GM20000 (cell line): ENCODE measurements at places on chromosomes 11 and 22.

DNA sequence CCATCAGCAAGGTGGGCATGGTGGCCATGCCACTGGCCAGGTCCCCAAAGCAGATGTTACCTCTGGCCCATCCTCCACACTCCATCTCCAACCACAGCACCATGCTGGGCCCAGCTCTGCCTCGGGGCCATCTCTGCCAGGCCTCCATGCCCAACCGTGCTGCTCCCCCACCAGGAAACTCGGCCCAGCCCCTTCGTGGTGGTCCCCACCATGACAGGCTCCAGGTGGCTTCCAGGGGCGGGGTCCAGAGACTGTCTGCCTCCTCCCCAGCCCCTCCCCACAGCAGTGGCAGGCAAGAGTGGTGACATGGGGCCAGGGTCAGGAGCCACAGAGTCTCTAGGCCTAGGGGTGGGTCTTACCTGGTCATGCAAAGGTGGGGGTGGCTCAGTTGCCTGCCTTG is 27.3 kb downstream of the OR10D3 start:
- no peak for DNase-seq

DNA sequence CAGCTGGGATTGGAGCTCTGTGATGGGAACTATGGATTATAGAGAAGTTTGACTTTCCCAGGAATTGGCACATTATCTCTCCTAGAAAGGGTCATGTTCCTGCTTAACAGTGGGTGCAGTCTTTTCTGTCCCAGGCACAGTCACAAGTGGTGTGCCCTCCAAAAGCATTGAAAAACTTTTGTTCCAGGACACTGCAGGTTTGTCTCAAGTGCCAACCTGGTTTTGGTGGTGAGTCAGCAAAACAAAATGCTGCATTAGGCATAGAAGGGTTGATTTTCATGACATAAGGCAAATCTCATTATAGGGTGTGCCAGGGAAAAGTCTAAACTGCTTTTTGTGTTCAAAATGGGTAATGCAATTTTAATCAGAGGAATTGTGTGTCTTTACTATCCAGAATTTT is 4.9 kb downstream of the HTATIP2 start:
- DNase-seq, result no peak

DNA sequence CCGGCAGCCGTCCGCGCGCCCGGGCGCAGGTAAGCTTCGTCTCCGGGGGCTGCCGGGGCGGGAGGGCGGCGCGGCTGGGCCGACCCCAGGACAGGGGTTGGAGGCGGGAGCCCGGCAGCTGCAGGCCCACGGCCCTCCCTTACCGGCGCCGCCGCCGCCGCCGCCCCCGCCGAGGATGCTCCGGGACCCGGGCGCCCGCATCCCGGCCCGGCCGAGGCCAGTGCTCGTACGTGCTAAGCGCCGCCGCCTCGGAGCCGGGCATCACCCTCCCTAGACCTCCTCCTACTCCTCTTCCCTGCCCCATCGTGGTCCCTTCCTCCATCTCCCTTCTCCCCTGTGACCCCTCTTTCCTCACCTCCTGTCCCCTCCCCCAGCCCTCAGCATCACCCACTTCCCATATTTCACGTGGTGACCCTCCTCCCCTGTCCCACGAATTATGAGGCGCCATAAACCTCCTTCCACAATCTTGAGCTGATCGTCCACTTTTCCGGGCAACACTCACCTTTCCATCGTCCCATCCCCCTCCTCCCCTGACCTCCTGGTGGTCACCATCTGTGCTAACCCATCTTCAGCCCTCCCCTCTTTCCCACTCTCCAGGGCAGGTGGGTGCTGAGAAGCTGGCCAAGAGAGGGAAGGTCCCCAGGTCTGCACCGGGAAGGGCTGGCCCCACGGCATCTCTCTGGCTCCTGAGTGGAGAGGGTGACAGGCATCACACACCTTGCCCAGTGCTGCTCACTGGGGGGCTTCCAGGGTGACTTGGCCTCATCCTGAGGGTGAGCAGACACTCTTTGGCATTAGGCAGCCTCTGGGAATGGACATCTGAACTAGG is 612 bp downstream of the ASPHD2 start:
- peak; percentile 48 for DNase-seq

GRCh38 chr22:40009292-40009774 is 14.6 kb downstream of the FAM83F start:
- DNase-seq, result no peak

DNA sequence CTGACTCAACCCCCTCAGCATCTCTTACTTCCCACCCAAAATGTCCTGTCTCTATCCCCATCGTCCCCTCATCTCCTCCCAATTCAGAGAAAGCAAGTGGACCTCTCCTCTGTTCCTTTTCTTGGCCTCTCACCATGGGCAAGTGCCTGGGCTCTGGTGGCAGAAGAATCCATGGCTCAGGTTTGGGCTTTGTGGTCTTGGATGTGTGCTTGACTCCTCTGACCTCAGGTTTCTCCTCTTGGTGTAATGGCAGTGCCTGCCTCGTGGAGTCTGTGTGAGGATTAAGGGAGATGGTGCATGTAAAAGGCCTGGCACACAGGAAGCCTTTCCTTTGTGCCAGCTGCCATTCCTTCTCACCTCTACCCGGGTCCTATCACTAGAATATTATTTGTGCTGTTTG is 3.2 kb downstream of the BMAL1 start:
- DNase-seq, result no peak

- DNase-seq, result peak; percentile 59
These were observed 2.2 kb upstream of the TUT1 start for GRCh38 chr11:62593434-62594044.

GRCh38 chr22:36764060-36764459 is 11.9 kb downstream of the IFT27 start:
- no peak for DNase-seq

GRCh38 chr11:123518496-123519054 is 88.5 kb downstream of the GRAMD1B start:
- peak; percentile 29 for DNase-seq

DNA sequence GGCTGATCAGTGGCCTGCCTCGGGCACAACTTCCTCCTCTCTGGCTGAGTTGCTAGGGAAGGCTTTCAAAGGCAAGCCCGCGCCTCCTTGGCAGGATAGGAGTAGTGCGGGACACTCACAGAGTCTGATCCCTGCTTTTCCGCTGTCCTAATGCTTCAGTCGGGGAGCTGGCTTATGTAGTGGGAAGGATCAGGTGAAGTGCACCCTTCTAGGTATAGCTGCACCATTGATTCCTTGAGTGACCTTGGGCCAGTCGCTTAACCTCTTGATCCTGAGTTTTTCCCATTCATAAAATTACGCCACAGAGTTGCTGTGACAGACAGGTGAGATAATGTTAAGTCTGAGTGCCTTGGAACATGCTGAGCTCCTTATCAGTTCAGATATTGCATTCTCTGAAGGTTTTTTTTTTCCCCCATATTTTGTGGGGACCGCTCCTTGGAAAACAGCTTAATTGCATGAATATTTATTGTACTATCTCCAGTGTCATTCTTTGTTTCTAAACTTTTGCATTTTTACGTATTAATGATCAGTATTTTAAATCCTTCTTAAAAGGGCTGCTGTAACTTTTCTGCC is 961 bp downstream of the IPO7 start:
- DNase-seq, result no peak

DNA sequence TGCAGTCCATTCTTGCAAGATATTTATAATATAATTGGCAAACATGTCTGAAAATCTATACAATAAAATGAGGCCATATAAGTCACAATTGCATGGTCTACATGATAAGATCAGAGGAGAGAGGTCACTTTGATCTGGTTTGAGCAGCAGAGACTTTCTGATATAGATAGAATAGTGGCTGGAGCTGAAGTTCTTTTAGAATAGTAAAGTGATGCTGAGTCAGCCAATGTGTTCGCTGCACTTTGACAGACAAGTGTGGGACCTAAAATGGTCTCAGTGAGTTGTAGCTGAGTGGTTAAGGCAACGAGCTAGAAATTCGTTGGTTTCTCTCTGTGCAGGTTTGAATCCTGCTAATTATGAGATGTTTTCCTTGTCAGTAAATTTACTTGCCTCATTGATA is 257.0 kb upstream of the C11orf87 start:
- no peak for DNase-seq

- no peak for DNase-seq
These were observed 11.3 kb upstream of the CDC42BPG start for GRCh38 chr11:64855596-64856304.

GRCh38 chr22:43698403-43698802 is 113.7 kb downstream of the EFCAB6 start:
- no peak for DNase-seq

DNA sequence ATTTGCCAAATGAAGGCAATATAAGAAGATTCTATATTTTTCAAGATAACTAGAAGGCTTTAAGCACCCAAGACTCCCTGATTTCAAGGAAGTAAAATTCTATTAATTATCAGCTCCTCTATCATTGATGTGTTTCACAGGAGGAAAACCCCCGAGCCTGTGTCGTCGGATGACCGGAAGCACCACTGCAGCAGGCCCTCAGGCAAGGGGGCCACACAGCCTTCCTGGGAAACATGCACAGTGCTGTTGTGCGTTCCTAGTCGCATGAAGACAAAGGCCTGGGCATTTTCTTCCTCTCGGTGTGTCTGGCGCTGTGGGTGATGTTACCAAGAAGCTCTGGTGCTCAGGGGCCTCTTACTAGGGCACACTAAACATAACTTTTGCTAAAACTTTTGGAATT is 16.4 kb downstream of the CLTCL1 start:
- DNase-seq, result no peak

DNA sequence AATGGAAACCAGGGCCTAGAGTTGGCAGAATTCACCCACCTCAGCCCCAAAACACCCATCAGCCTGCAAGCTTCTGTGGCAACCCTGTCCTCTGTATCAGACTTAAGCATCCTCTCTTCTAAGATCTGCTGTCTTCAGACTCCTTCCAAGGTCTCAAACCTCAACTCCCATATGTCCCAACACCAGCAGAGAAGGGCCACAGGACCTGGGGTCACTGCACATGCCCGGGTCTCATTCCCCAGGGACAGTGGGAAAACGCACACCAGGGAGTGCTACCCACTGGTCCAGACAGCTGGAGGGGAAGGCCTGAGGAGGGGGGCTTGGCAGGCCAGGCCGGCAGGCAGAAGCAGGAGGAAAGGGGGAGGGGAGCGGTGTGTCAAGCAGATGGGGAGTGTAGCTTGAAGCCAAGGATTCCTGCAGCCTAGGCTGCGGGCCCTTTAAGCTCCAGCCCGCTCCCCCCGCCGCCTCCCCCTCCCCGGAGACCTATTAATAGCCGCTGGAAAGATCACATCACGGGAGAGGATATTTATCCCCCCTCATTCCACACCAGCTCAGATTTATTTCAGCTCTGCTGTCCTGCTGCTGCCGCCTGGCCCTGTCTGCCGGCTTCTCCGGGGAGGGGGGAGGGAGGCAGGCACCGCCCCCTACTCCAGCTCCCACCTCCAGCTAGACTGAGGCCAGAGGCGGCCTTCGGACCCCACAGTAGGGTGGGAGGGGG is 16.7 kb downstream of the BCL9L start:
- no peak for DNase-seq

DNA sequence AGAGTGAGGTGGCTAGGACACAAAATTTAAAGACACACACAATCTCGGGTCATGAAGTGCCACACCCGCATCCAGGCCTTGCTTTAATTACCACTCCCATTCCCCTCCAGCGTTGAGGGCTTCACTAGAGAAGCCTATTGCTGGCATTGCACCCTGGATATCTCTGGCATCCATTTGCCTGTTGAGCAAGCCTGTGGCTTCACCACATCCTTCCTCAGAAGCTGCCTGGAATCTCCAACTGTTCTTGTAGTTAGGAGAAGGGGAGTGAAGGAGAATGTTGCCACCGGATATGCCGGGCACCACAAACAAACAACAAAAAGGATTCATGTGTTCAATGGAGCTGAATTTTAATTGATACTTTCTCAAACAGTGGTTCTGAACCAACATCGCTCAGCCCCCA is 34.4 kb upstream of the RCN1 start:
- DNase-seq, result no peak

DNA sequence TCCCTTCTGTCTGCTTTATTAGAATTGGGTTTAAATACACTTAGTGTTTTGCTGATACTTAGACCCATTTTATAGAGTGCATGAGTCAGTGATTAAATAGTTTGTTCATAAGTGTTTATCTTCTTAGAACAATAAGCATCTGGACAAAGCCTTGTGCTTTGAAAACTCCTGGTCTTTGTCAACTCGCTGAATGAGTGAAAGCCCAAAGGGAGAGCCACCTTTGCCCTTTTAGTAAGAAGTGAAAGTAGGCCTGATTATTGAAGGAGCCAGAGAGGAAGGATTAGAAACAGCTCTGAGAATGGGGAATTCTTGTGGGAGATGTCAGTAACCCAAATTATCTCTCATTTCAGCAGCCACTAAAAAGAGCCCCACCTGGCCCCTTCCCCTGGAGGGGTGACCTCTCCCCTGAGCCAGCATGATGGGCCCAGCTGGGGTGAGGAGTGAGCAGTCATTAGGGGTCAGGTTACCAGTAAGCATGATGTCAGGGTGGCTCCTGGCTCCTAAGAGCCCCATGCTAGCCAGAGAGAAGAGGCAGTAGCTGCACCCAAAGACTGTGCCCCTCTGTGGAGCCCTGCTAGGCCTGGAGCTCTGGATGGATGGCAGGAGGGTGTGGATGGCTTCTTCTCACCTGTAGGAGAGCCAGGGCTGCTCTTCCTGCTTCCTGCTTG is 125.1 kb upstream of the E2F8 start:
- no peak for DNase-seq

- DNase-seq, result no peak
These were observed 10.7 kb downstream of the CBX6 start for GRCh38 chr22:38861170-38861876.

DNA sequence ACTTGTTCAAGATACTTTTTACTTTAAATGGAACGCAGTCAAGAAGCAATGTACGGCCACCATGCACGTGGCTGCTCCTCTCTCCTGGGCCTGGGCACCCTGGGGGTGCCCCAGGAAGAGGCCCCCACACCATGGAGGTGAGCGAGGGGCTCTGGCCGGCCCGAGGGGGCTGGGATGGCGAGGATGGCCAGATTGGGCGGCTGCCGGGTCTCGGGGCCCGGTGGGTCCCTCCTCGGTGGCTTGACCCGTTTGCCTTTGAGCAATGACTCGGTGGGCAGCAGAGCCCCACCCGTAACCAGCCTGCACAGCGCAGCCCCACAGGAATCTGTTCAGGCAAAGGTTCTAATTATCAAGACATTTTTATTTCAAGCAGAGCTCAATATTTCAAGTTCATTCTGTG is 167.4 kb downstream of the BRD1 start:
- DNase-seq, result no peak

DNA sequence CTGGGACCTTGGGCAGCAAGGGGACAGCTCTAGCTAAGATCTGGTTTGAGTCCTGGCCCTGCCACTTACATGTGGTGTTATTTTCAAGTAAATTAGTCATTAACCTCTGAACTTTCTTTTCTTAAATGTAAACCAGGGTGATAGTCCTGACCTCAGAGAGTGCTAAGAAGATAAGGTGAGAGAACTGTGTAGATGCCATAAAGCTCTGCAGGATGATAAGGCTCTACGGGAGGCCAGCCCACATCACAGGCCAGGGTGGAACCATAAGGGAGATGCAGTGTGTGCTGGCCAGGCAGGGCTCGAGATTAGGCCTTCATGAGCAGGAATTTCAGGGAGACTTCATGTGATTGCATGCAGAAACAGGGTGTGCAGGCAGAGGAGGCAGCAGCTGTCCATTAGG is 24.2 kb downstream of the NECTIN1 start:
- DNase-seq, result no peak

DNA sequence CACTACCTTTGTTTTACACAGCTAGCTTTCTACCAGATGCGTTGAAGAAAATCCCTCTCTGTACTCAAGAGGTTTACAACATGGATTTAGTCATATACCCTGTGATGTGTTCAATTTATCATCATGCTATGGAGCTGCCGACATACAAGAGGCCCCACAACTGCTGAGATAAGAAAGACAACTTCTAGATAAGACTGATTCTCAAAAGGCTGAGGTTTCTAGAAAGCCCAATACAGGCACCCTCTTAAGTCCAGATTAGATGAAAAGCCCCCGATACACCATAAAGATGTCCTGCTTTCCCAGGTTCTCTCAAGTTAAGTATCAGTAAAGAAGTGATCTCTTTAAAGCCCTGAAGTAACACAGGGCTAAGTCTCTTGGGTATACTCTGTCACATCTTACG is 14.3 kb downstream of the MTCH2 start:
- no peak for DNase-seq
